IPS DF 6.9 (cell line): ENCODE measurements at places on chromosomes 11 and 22.

- DNase-seq: no peak
Observed at GRCh38 chr11:94125407-94126115, 3.1 kb upstream of the PANX1 start.

GRCh38 chr11:62933750-62934495 is 12.8 kb upstream of the CHRM1 start:
- no peak for DNase-seq

DNA sequence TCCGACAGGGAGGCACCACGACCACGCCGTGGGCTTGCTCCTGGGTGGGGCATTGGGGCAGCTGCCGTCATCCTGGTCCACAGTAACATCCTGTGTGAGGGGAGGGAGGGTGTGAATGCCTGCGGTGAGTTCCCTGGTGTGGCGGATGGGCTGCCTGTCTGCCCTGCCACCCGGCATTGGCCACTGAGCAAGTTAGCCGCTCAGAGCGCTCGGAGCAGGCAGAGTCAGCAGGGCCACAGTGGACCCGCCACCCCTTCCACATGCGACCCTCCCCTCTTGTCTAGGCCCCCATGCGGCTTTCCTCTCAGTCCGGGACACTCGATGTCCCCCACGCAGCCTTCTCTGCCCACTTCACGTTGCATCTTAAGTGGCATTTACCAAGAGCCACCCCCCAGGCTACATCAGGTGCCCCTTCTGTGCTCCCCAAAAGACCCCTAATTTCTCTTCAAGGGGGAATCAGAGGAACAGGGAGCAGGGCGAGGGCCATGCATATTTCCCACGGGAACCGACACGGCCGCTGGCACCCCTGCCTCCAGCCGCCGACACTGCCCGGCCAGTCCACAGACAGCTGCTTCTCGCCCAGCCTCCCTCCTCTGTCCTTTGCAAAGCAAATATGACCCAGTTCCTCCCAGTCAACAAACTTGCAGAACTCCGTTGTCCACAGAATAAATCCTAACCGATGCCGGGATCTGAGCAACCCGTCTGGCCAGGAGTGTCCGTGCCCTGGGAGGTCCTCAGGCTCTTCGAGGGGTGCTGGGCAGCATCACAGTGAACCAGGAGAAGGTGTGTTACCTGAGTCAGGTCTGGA is 1482.1 kb downstream of the TBC1D22A start:
- DNase-seq: no peak

DNA sequence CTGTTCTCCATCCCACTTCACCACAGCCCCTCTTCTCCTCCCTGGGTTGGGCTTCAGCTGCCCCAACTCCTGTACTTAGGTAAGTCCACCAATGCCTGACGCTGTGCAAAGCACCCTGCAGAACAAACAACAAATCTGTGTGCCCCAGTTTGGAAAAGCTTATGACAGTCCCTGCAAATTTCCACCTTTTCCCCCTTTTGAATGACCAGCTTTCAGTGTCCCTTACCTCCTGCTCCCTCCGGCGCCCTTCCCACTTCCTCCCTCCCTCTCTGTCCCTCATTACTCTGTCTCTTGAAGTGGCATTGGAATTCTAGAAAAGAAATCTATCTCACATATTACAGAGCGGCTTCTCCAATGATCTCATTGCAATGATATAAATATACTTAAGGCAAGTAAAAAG is 352.9 kb upstream of the B3GAT1 start:
- DNase-seq: no peak

- no peak for DNase-seq
Observed at GRCh38 chr22:44776605-44777363, 24.4 kb downstream of the ARHGAP8 start.

GRCh38 chr11:44804449-44805437 is 78.0 kb downstream of the TSPAN18 start:
- DNase-seq: no peak

GRCh38 chr11:130181295-130182272 is 22.0 kb downstream of the ST14 start:
- DNase-seq: no peak

GRCh38 chr11:114083391-114084252 is 24.1 kb downstream of the ZBTB16 start:
- DNase-seq: no peak

GRCh38 chr11:92451063-92451462 is 226.4 kb downstream of the FAT3 start:
- DNase-seq: no peak

GRCh38 chr11:12375720-12376119 is 1.7 kb upstream of the PARVA start:
- no peak for DNase-seq

DNA sequence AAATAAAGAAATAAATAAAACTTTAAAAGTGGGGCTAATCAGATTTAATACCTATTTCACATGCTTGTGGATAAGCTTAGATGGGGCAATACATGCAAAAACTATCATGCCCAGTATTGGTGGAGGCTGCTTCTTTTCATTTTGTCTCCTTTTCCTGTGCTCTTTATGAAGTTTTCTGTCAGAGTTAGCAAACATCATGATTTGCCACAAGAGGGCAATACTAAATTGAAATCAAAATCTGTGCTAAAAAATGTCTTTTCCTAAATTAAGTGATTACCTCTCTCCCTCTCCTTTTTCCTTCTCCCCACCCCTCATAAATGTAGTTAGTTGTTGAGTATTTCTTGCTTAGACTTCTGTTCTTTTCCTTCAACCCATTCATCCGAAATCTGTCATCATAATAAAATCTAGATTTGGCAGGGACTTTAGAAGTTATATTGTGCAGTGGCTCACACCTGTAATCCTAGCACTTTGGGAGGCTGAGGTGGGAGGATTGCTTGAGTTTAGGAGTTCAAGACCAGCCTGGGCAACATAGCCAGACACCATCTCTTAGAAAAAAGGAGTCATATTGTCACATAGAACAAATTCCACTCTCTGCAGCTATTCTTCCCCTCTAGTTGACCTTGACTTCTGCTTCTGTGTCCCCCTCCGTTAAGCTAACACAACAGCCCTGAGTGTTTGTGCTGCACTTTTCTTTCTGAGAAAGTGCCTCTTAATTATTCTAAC is 4.7 kb upstream of the ARHGAP42 start:
- no peak for DNase-seq

DNA sequence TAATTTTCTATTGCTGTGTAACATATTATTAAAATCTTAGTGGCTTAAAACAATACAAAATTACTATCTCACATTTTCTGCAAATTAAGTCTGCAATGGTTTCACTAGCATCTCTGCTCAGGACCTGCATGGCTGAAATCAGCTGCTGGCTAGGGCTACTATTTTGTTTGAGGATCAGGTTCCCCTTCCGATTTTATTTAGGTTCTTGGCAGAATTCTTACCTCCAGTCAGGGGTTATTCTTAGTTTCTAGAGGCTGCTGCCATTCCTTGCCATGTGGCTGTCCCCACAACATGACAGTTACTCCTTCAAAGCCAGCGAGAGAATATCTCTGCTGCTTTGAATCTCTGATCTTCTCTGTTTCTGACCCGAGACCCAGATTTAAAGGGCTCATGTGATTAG is 424.5 kb upstream of the ANO5 start:
- no peak for DNase-seq

GRCh38 chr22:35352214-35353111 is 28.4 kb upstream of the HMOX1 start:
- DNase-seq: no peak

DNA sequence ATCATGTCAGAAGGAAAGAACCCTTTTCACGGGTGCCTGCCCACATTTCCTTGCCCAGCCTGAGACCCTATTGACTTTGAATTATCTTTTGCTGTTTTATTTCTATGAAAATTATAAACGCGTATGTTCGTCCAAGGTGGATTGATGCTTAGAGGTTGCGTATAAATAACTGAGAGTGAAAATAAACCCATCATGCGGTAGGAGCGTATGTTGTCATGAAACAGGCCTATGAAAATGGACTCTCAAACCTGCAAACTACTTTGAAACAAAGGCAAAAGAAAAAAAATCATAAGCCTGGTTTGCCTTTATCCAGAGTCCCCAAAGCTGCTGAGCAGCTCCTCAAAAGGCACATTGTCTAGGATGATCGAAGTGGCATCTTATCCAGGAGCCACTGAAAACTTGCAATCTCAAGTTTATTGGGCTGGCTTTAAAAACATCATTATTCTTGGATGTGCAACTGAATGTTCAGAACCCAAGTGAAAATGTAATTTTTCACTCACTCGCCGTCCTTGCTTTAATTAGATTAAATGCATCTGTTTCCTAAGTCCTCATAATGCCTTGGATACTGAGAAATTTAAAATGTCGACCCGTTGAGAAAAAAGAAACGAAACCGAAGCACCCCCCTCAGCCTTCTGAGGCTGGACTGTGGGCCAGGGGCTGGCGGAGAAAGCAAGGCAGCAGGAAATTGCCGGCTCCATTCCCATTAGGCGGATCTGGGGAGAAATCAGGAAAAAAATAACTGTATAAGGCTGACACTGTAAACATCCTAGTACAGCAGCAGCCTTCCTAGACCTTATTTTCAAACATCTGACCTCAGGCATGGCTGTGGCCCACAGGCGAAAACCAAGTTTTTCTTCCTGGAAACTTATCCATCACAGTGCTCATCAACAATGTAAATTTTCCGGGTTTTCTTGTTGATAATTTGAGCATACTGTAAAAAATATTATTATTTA is 82.9 kb upstream of the PPARA start:
- DNase-seq: no peak

GRCh38 chr22:32839831-32840584 is 38.5 kb downstream of the TIMP3 start:
- no peak for DNase-seq

- no peak for DNase-seq
Observed at GRCh38 chr22:34976474-34976873, 89.5 kb upstream of the ISX start.

DNA sequence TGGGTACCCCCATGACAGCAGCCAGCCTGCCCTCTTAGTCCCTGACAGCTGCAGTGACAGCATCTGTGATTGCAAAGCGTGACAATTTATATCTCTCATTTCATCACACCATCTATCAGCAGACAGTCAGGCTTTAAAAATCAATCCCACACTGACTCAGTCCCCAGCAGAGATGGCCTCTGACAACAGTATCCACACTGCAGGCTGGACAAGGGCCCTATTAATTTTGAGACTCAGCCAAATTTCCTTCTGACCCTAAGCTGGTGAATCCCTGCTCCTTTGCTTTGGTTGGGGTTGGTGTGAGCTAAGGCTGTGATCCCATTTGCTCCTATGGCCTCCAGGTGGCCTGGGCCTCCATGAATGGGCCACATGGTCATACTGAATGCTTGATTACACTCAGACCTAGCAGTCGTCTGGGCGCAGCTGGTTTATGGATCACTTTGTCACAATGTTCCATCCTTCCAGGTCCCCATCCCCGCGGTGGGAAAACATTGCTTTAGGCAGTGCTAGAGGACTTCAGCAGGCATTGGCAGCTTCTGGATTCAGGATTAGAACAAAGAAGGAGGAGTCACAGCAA is 68.2 kb upstream of the B3GAT1 start:
- DNase-seq: no peak

- peak; percentile 35 for DNase-seq
Observed at GRCh38 chr11:59754859-59755700, at the start of gene STX3. Gene STX3, plus strand, starts transcription at chr11:59755376. Its CDS starts 230 bp downstream, at chr11:59755606.

DNA sequence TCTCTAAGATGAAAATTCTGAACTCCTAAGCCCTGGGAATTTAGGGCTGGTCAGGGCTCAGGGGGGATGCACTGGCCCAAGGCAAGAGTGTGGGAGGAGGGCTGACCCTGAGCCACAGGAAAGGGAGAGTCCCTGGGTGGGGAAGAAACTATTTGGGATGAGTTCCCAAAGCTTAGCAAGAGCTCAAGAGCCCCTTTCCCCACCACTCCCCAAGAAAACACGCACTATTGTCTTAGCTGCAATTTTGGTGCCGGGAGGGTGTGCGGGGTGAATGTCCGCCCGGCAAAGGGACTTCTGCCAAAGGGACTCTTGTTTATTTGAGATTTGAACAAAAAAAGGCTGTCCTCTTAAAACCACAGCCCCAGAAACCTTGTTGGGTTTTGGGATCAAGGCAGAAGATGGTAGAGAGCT is 37.0 kb downstream of the KIAA1671 start:
- no peak for DNase-seq

GRCh38 chr11:12161137-12161536 is 50.7 kb downstream of the MICAL2 start:
- DNase-seq: no peak

- DNase-seq: no peak
Observed at GRCh38 chr11:79019277-79019676, 421.6 kb downstream of the TENM4 start.

DNA sequence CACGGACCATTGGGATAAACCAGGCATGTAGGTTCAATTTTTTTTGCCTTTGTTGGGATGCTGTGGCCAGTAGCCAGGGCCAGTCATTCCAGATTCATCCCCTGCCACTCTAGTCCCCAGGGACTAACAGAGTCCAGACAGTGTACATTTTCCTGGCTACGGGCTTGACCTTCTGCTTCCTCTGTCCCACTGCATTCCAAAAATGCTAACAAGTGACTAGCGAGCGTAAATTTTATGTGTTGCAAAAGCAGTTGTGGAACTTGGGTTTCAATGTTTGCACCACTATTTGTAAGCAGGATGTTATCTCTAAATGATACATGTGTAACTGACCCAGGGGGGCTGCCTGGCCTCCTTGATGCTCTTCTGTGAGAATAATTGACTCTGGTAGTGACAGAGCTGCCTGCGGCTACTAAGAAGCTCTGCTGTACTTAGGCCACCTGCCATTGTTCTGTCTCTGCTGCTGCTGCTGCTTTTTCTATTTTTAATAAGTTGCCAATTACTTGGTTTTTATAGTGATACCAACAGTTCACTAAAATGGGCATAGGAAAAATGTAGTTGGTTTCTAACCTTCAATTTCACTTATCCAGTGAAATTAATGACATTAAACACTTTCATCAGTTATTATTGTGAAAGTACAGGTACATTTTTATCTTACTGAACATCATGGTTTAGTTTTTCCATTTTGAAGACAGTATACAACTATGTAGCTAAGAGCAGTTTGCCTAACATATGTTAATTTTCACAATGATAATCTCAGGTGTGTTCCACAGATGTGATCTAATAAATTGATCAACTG is 26.8 kb downstream of the TNRC6B start:
- no peak for DNase-seq

DNA sequence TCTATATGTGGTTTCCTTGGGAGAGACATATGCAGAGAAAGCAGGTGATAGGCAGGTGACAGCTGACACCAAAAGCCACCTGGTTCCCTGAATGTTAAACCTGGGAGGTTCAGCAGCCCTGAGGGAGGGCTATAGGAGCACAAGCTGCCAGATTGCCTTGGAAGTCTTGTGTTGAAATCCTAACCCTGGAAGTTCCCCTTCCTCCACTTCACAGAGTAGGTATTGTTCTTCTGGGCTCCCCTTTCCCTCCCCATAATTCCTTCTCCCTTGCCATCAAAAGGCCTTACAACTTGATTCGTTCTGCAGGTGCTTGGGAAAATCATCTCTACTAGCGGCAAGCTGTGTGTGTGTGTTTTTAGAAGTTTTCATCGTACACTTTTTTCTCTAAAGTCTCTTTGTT is 5.4 kb downstream of the LDLRAD3 start:
- no peak for DNase-seq

- DNase-seq: no peak
Observed at GRCh38 chr11:10255388-10256125, 38.5 kb downstream of the SBF2 start.

- no peak for DNase-seq
Observed at GRCh38 chr11:119640541-119640940, 88.5 kb downstream of the NECTIN1 start.

GRCh38 chr11:1994121-1994520 is 3.5 kb downstream of the H19 start:
- DNase-seq: no peak
